ENCODE measurements at places on chromosomes 1 and 21.

GRCh38 chr1:231421546-231421970 is 529 bp downstream of the EGLN1 start:
- DNase-seq, result peak; percentile 47

DNA sequence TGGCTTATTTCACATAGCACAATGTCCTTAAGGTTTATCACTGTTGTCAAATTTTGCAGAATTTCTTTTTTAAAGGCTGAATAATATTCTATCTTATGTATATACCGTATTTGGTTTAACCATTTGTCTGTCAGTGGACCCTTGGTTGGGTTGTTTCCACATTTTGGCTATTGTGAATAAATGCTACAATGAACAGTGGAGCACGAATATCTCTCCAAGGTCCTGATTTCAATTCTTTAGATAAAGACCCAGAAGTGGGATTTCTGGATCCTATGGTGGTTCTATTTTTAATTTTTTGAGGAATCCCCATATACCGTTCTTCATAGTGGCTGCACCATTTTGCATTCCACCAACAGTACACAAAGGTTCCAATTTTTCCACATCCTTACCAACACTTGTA is 5.8 kb upstream of the ZBTB17 start:
- DNase-seq, result no peak

DNA sequence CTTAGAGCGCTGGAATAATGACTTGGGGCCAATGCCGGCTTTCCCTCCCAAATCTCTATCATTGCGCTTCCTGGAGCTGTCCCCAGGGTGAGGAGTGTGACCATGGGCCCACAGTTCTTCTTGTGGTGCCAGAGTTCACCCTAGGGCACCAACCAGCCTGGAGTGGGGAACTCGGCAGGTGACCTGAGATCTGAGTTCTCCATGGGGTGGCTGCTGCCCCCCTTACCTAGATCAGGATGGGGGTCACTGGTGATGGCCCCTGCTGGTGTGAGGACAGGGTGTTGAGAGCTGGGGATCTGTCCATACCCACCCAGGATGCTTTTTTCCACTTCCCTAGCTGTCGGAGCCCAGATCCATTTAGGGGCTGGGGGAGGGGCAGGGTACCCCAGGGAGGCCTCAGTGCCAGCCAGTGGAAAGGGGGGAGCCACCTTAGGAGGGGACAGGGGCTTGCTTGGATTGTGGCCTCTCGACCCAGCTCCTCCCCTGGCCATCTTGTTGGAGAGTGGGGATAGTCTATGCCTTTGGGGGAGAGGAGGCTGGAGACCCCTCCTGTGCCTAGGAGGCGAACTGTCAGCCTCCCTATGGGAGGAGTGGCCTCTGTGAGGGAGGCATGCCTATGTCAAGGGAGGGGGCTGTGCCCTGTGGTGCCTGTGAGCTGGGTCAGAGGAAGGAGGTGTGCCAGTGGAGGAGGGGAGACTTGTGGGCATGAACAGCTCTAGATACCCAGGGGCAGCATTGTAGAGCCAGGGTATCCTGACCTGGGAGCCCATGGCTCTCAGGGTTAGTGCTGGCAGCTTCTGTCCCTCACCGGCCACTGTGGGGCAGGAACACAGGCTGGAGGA is 1.7 kb downstream of the FOXO6 start:
- DNase-seq, result no peak

DNA sequence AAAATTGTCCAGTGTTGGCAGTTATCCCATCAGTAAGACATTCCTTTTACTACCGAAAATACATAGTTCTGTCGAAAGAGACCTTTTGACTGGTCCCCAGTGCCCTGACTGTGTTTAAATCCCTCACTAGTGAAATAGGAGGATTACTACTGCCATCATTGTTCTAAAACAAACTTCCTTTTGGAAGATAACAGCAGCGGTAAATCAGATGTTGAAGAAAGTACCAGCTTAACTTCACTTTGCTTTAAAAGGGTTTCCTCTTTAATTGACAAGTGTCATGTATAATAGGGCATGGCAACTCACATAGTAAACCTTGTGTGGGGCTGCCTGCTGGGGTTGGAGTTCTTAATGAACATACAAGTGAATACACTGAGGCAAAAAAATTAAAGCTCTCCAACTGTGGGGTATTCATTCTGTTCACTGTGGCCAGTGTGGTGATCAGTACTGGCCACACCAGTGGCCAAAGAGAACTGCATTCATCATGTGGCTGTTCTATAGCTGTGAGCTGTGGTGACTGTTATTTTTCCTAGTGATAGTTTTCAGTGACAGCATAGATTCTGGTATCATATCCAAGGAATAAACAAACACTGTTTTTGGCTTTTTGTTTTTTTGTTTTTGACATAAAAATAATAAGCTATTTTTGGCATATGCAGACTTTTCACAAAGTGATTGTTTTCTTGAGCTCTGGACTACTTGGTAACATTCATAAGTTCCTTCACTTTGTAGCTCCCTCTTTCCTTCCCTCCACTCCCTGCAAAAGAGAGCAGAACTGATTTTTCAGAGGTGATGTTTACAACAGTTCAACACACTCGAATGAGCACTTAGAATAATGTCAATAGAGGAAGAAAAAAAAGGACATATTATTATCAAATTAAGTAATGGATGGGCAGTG is 74.5 kb downstream of the NFIA start:
- DNase-seq, result no peak

GRCh38 chr21:39084979-39085729 is 98.1 kb downstream of the PSMG1 start:
- DNase-seq, result no peak

DNA sequence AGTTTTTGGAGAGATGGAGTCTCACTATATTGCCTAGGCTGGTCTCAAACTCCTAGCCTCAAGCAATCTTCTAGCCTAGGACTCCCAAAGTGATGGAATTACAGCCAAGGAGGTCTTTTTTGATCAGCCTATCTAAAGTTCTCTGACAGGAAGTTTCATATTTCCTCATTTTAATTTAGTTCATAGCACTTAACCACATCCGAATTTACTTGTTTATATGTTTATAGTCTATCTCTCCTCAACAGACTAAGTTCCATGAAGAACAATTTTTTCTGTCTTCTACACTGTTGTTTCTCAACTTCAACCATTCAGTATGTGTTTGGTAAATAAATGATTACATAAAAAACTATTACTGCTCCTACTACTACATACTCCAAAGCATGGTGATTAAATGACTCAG is 47.9 kb downstream of the GON4L start:
- DNase-seq, result no peak

DNA sequence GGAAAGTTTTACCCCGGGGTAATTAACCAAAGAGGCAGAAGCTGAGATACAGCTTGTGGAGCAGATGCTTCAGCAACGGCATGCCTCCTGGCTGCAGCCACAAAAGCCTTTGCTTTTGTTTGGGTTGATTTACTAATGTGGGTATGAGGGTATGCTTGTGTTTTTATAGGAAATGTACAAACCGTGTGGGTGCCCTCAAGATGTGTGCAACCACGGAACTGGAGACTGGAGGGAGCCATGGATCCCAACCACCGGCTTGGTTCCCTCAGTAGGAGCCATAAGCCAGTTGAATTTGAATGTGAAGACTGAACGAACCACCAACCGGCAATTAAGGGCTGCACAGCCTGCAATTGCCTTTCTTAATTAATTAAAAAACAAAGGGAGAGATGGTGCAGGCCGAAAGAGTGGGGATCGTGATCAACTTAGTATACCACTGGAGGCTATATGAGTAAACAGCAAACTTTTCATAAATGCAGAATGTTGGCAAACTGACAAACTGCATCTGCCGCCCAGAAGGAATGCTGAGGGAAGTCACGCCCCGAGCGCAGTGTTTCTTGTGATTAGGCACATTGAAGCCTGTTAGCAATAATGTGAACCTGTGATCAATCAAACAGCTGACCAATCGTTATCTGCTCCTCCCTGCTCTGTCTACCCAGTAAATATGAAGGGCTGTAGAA is 104.1 kb downstream of the DISP1 start:
- DNase-seq, result no peak

DNA sequence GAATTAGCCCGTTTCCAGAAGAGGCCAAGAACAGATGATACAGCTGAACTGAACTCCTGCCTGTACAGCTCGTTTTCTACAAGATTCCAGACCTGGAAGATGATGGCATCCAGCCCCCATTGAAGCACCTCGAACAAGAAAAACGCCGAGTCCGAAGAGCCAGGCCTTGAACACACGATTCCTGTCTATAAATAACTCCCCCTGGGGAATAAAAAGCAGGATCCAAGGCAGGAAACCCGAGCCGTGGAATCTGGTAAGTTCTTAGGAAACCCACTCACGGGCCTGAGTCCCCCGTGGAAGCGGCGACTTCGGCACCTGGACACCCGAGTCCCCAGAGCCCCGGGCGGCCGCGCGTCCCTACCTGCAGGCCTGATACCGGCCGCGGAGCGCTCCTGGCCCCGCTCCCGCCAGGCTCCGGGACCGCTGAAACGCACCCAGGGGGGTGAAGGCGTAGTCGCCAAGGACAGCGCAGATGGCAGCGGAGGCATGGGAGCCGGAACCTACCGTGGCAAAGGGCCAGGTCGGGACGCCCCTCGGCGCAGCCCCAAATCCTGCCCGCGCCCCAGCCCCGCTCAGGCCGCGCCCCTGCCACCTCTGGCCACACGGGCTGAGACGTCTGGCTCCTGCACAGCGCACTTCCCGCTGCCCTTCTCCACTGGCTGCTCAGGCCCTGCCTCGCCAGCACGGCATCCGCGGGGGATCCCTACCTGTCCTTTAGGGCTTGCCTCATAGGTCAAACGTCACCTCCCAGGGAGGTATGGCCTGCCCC is 14.0 kb upstream of the HLCS start:
- DNase-seq, result peak; percentile 30

- DNase-seq, result no peak
Observed at GRCh38 chr1:31615414-31615813, 2.1 kb upstream of the HCRTR1 start.

GRCh38 chr1:71956613-71957285 is 325.6 kb downstream of the NEGR1 start:
- DNase-seq, result no peak

DNA sequence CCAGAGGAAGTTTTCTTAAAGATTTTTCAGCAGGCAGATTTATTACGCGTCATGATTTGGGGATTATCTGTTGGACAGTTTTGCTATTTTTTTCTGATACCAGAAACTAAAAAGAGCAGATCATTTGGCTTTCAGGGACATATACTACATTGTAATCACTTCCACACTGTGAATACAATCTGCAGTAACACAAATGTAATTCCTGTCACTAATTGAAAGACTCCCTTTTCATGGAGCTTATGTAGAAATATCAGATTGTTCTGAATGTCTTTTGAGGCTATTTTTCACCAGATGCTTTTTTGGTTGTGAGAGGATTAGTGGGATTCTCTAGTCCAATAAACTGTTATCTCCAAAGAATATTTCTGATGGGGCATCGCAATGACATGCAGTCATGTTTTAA is 464.2 kb downstream of the DISC1 start:
- DNase-seq, result no peak

DNA sequence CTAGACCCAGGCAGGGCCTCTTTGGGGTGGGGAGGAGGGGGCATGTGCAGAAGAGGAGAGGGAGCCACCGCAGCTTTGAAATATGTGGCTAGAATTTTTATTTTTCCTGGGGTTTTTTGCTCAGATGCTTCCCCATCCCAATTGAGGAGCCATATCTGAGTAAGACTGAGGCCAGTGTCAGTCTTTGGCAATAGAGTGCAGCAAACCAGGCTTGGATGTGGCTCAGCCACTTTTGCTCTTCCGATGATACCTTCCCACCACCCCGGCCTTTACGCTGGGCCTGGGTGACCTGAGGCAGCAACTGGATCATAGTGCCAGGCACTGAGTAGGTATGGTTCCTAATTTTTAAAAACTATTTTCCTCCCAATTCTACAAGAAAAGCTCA is 36.9 kb downstream of the KIAA1614 start:
- DNase-seq, result no peak

DNA sequence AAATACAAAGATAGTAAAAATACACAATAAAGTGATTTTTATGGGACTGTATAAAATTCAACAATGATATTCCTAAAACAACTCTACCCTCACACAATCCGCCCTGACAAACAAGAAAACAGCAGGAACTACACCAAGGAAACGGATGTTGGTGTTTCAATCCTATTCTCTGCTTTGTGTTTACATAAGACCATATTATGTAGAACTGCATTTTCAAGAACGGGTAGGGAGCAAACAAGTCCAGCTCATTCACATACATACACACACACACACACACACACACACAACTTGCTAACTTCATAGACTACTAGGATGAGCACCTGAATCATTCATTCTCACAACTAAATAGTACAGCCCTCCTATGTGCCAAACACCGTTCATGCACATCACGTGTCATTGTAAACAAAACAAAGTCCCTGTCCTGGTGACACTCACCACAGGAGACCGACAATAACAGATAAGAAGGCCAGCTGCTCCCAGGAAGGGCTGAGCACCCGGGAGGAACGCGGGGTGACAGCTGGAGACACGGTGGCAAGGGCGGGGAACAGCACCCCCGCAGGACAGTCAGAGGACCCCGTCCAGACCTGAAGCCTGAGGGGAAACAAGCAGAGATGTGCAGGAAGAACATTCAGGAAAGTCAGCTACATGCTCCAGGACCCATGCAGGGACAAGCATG is 43.0 kb downstream of the NPHP4 start:
- DNase-seq, result no peak

GRCh38 chr1:208227366-208227765 is 16.8 kb downstream of the PLXNA2 start:
- DNase-seq, result no peak

GRCh38 chr1:43754892-43755291 is 47.6 kb downstream of the ST3GAL3 start:
- DNase-seq, result no peak

DNA sequence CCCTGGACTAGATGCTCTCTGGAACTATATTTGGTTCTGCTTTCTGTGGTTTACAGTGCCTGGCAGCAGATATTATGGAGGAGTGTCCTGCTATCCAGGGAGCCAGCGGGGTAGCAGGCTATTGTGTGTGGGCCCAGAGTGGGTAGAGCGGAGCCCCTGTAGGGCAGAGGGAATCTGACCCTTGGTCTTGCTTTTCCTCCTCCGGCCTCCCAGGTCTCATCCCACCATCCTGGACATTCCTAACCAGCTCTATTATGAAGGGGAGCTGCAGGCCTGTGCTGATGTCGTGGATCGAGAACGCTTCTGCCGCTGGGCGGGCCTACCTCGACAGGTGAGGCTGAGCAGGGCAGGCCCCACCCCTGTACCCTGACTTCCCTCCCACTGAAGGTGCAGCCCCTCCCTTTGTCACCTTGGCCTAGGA is 9.1 kb downstream of the RHOC start:
- DNase-seq, result no peak

- no peak for DNase-seq
Observed at GRCh38 chr21:36749935-36750575, 51.1 kb downstream of the SIM2 start.

GRCh38 chr1:25034736-25035522 is 104.9 kb upstream of the RUNX3 start:
- peak; percentile 62 for DNase-seq

- no peak for DNase-seq
Observed at GRCh38 chr1:116126281-116126680, 15.1 kb downstream of the MAB21L3 start.
